Foreskin keratinocyte (primary cell): ENCODE measurements at places on chromosomes 11 and 22. TPM values are rescaled to one million over a fixed set of nuclear protein-coding genes. Genes with fewer than 3 reads are reported as not detected.

FAM227A gene
- polyA plus RNA-seq = 0.22 and 0.27 TPM in 2 replicates

OR52A1 gene
- polyA plus RNA-seq = not detected in 2 replicates

SOX6 gene
- 0.72 and 0.78 TPM in 2 replicates for polyA plus RNA-seq

DNA sequence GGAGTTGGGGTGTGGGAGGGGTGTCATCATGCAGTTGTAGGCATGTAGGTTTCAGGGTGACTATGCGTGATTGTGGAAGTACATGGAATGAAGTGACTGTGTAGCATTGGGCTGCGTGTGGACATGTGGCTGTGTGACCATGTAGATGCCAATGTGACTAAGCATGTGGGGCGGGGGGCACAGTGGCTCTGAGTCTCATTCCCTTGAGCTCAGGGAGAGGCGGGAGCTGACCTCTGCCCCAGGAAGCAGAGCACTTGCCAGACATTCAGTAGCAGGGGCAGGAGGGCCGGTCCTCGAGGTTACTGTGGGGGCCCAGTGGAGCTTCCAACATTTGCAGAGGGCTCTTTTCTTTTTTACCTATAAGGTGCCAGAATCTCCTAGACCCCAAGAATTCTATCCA, 440 bp upstream of the KLHL35 start:
- no peak for DNase-seq

- DNase-seq = no peak
Observed at GRCh38 chr22:35684270-35684700, 33.4 kb upstream of the APOL5 start.

- DNase-seq = no peak
Observed at GRCh38 chr11:131942878-131943277, 572.5 kb downstream of the NTM start.

- DNase-seq = no peak
Observed at GRCh38 chr22:27132400-27132799, 475.0 kb downstream of the MIAT start.

GRCh38 chr11:66081505-66081904, 11.4 kb downstream of the PACS1 start:
- peak; percentile 81 for DNase-seq
